ENCODE measurements at places on chromosomes 2 and 18. TPM values are rescaled to one million over a fixed set of nuclear protein-coding genes. Genes with fewer than 3 reads are reported as not detected.

DNA sequence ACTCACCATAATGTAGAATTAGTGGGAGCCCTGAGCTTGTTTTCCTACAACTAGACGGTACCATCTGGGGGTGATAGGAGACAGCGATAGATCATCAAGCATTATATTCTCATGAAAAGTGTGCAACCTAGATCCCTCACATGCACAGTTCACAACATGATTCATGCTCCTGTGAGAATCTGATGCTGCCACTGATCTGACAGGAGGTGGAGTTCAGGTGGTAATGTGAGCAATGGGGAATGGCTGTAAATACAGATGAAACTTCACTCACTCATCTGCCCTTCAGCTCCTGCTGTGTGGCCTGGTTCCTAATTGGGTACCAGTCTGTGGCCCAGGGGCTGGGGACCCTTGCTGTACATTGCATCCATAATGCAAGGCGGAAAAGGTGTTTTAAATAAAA is 60.7 kb downstream of the USP34 start:
- DNase-seq, result no peak

DNA sequence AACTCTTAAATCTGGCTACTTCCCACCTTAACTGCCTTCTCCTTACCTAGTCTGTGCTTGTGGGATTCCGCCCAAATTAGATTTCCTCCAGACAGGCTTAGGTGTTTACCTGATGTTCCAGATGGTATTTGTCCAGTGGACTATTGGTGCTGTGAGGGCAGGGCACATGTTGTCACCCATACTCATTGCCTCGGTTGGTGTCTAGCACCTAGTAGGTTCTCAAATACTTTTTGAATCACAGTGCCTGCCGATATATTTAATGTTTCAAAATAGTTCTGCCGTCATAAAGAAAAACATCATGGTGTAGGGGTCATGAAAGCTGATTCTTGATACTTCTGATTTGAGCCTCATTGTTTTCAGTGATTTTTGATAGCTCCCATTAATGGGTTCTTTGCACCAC is 1.1 kb downstream of the SEPTIN2 start:
- no peak for DNase-seq

GRCh38 chr18:54004828-54005227 is 219.6 kb downstream of the MBD2 start:
- DNase-seq, result no peak

- no peak for DNase-seq
These were observed 7.7 kb upstream of the SERPINE2 start for GRCh38 chr2:224046752-224047151.

- no peak for DNase-seq
These were observed 35.9 kb upstream of the MGAT5 start for GRCh38 chr2:134217924-134218323.

- no peak for DNase-seq
These were observed 8.8 kb upstream of the SIX2 start for GRCh38 chr2:45018023-45018422.

Gene UCN
- 0.10 TPM for polyA plus RNA-seq

Gene PLEKHB2
- polyA plus RNA-seq, result 75.5 TPM

Gene CCBE1
- polyA plus RNA-seq, result 20.1 TPM

Measured in keratinocyte (primary cell).